LHCN-M2 (cell line): ENCODE measurements at places on chromosomes 11 and 22. TPM values are rescaled to one million over a fixed set of nuclear protein-coding genes. Genes with fewer than 3 reads are reported as not detected.

Gene BEST1
- total RNA-seq, result 3.5 and 7.1 TPM in 2 replicates

Gene TMPRSS4
- total RNA-seq, result not detected in 2 replicates

DNA sequence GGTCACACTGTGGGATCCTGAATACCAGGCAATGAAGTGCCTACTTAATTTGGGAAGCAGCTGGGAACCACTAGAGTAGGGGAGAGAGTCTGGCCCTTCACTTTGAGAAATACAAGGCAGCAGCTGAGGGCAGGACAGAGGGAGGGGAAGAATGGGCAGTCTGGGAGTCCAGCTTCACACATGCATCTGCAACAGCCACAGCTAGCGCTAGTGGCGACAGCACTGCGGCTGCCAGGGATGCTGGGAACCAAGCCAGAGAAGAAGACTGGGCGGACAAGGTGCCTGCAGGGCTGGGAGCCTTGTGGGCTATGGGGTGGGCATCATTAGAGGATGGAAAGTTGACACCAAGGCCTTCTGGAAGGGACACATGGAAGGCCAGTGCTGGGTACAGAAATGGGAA lies 15.8 kb downstream of the SCUBE2 start:
- DNase-seq, result peak; percentile 16

DNA sequence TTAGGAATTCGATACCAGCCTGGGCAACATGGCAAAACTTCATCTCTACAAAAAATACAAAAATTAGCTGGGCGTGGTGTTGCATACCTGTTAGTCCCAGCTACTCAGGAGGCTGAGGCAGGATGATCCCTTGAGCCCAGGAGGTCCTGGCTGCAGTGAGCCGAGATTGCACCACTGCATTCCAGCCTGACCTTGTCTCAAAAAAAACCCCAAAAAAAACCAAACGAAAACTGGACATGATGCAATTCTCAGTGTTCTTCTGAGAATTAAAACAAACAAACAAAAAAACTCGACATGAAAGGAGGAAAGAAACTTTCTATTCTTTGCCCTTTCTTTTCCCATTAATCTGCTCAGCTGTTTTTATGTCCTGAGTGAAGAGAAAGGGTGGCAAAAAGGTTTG lies 7.4 kb downstream of the MED17 start:
- DNase-seq, result no peak

- no peak for DNase-seq
Observed at GRCh38 chr11:128643661-128644317, 50.1 kb upstream of the FLI1 start.

GRCh38 chr11:112831969-112832766 lies 129.1 kb upstream of the NCAM1 start:
- no peak for DNase-seq

DNA sequence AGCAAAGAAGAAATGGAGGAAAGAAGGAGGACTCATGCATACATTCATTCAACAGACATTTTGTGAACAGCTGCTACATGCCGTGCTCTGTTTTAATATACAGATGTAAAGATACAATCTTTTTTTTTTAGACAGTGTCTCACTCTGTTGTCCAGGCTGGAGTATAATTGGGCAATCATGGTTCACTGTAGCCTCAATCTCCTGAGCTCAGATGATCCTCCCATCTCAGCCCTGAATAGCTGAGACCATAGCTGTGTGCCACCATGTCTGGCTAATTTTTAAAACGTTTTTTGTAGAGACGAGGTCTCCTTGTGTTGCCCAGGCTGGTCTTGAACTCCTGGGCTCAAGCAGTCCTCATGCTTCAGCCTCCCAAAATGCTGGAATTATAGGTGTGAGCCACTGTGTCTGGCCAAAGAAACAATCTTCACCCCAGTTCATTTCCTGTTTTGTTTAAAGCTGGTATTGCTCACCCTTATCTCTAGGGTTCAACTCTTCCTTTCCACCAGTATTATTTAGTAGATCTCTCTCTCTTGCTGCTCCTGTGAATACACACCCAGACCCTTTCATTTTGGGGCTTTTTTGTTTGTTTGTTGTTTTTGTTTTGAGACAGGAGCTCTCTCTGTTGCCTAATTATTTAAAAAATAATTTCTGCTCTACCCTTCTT lies 69.8 kb downstream of the RNF169 start:
- no peak for DNase-seq
